ENCODE measurements at places on chromosomes 12 and 14. TPM values are rescaled to one million over a fixed set of nuclear protein-coding genes. Genes with fewer than 3 reads are reported as not detected.

GRCh38 chr12:43891856-43892574 lies 56.1 kb downstream of the TMEM117 start:
- no peak overlapping the region for H3K4me3 ChIP-seq
- H3K27ac ChIP-seq: no peak overlapping the region
- no peak for DNase-seq

ZNF605 gene
- 9.0 TPM for total RNA-seq

SLC25A47 gene
- total RNA-seq: not detected

REP15 gene
- 0.47 TPM for total RNA-seq

DNA sequence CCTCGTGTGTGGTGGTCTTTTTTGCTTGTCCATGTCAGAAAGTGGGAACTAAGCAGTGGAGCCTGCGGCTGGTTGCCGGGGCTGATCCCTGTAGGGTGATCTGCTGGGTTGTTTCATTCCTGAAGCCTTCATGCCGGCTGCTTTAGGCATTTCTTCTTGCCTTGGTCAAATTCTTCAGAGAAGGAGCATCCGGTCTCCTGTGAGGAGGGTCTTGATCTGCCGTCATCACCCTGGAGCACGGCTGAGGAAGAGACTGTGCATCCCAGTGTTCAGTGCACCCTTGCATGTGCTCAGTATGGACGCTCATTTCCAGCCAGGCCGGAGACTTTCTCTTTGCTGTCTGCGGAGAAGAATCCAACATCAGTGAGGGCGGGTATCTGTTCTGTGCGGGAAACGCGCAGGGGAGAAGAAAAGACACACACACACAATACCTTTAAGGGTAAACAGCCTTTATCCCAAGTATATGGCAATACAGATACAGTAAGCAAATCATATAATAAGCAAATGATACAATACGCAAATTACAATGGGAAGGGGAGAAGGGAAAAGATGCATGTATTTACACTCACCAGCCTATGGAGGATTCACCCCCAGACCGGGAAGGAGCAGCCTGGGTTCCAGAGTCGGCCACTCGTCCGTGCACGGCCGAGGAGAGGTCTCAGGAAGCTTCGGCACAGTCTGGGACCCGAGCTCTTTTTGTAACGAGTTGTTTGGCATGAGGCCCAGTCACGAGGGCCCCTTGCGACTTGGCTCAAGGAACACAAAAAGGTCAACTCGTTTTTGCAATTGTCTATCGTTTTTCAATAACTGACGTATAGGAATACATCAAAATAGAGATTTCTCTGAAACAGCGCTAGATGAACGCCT lies 1366.8 kb upstream of the TMEM132C start:
- H3K4me1 ChIP-seq: no peaks in the 10 kb centered on the region
- no peaks in the 10 kb centered on the region for H3K36me3 ChIP-seq
- H3K4me3 ChIP-seq: no peak overlapping the region
- H3K27me3 ChIP-seq: no peaks in the 10 kb centered on the region

- no peaks in the 10 kb centered on the region for H3K27me3 ChIP-seq
- no peak overlapping the region for H3K27ac ChIP-seq
- H3K4me1 ChIP-seq: no peaks in the 10 kb centered on the region
- no peak overlapping the region for H3K4me3 ChIP-seq
- DNase-seq: no peak
Measured at GRCh38 chr12:24075650-24076049, 126.2 kb upstream of the SOX5 start.

DNA sequence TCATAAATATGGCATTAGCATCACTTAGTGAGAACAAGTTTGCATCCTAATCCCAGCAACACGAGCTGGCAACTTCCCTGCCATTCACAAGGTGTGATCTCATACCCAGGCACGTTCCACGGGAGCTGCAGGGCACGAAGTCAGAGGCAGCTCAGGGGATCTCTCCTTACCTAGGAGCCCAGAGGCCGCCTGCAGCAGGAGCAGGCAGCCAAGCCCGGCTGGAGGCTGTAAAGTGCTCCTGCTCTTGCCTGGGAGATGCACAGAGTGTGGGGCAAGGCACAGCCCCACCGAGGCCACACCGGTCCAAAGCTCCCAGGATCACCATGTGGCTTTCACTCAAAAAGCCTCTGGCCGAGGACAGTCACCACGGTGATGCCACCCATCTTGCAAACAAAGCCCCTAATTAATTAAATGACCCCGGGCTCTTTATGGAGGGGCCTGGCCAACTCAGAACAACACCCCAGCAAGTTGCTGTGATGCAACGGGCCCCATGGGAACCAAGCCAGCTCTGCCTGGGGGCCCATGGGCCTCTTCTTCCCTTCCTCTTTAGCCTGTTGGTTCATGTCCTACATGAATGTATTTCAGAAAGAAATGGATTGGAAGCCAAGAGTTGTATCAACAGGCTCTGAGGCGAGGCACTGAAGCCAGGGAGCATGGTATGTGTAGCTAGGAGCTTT lies 26.5 kb downstream of the NUAK1 start:
- no peaks in the 10 kb centered on the region for H3K27me3 ChIP-seq
- DNase-seq: no peak
- H3K36me3 ChIP-seq: no peaks in the 10 kb centered on the region
- no peaks in the 10 kb centered on the region for H3K4me1 ChIP-seq
- no peak overlapping the region for H3K4me3 ChIP-seq
- H3K27ac ChIP-seq: no peak overlapping the region

DNA sequence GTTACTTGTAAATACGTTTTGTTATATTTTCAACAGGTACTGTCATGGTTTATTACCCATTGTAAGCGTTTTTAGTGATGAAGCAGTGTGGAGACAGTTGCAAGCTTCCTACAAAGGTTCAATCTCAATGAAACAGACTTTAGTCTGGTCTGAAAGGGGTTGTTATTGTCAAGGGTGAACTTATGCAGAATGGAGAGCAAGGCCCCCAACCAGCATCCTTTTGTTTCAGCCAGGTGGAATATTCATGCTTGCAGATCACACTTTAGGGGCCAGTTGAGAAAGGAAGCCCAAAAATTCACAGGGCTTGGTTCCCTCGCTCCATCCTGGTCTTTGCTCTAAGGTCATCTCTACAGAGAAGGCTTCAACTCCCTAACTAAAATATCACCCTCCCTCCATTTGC lies 103.7 kb downstream of the PRICKLE1 start:
- H3K4me1 ChIP-seq: peaks cover 3% of the 10 kb centered on the region
- H3K36me3 ChIP-seq: no peaks in the 10 kb centered on the region
- no peak for DNase-seq
- no peak overlapping the region for H3K27ac ChIP-seq

DNA sequence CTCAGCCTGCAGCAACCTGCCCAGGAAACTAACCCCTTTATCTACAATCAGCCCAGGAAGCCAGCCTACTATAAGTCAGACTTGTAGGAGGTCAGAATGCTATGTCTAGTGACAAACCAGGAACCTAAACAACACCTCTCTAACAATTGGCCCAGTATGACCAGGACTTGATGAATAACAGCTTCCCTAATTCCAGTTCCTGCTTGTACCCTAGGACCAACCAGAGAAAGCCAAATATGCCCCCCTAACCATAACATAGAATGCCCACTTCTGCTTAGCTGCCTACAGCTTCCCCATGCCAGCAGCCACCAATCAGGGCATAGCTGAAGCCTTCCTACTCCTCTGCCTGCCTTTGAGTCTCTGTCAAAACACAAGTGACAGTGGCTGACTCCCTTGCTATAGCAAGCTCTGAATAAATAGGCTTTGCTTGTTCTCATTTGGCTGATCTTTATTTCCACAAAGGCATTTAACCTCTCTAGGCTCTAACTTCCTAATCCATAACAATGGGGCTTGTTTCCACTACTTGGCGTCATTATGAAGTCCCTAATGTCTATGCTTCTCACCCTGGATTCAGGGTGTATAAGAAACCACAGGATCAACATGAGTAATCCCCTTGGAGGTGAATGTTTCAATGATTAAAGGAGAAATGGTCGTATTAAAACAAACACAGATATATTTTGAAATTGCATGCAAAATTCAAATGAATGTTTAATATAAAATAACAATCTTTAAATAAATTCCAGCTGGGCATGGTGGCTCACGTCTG lies 220.2 kb downstream of the ANO6 start:
- H3K36me3 ChIP-seq: no peaks in the 10 kb centered on the region
- DNase-seq: peak; percentile 68
- H3K4me1 ChIP-seq: peaks cover 9% of the 10 kb centered on the region
- no peak overlapping the region for H3K27ac ChIP-seq
- no peak overlapping the region for H3K4me3 ChIP-seq

- DNase-seq: no peak
- no peak overlapping the region for H3K27ac ChIP-seq
Measured at GRCh38 chr14:86627080-86627479, 1097.1 kb downstream of the FLRT2 start.

- no peak overlapping the region for H3K27ac ChIP-seq
- H3K4me1 ChIP-seq: no peaks in the 10 kb centered on the region
- no peaks in the 10 kb centered on the region for H3K36me3 ChIP-seq
Measured at GRCh38 chr12:15393995-15394394, 71.7 kb downstream of the PTPRO start.

- no peak for DNase-seq
- H3K4me1 ChIP-seq: no peaks in the 10 kb centered on the region
- no peak overlapping the region for H3K4me3 ChIP-seq
- H3K27ac ChIP-seq: no peak overlapping the region
- no peaks in the 10 kb centered on the region for H3K27me3 ChIP-seq
Measured at GRCh38 chr14:64721899-64722298, 17.7 kb downstream of the PLEKHG3 start.

SLC35F4 gene
- total RNA-seq: not detected

DNA sequence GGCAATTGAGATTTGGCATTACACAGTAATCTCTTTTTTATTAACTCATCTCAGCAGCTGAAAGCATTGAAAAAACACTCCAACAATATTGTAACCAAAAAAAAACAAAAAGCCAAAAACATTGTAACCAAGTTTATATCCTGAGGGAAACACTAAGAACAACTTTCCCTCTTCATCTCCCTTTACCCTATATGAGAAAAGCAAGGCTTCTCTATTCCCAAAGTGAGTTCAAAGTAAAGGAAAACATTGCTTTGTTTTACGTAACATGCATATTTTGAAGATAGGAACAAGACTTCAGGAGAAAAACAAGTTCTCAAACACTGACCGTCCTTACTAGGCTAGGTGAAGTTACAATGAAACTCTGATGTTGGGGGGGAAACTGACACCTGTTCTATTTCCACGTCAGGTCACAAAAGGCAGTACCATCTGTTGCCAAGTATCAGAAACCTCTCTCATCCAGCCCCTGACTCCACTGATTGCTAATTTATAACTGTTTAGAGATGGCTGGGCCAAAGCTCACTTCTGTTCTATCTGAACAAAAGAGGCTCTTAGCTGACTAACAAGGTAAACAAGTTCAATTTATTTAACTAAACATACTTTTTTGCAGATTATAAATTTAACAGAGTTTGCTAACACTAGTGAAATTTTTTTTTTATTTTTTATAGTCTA lies 67.9 kb upstream of the PLXNC1 start:
- no peak overlapping the region for H3K4me3 ChIP-seq
- H3K27ac ChIP-seq: no peak overlapping the region
- no peak for DNase-seq
- H3K4me1 ChIP-seq: peaks cover 29% of the 10 kb centered on the region
- H3K27me3 ChIP-seq: no peaks in the 10 kb centered on the region

- no peak overlapping the region for H3K4me3 ChIP-seq
- H3K4me1 ChIP-seq: no peaks in the 10 kb centered on the region
- H3K27ac ChIP-seq: no peak overlapping the region
- H3K36me3 ChIP-seq: no peaks in the 10 kb centered on the region
- no peak for DNase-seq
- no peaks in the 10 kb centered on the region for H3K27me3 ChIP-seq
Measured at GRCh38 chr12:30361145-30361544, 334.5 kb downstream of the IPO8 start.
